ENCODE measurements at places on chromosomes 13 and 19.

DNA sequence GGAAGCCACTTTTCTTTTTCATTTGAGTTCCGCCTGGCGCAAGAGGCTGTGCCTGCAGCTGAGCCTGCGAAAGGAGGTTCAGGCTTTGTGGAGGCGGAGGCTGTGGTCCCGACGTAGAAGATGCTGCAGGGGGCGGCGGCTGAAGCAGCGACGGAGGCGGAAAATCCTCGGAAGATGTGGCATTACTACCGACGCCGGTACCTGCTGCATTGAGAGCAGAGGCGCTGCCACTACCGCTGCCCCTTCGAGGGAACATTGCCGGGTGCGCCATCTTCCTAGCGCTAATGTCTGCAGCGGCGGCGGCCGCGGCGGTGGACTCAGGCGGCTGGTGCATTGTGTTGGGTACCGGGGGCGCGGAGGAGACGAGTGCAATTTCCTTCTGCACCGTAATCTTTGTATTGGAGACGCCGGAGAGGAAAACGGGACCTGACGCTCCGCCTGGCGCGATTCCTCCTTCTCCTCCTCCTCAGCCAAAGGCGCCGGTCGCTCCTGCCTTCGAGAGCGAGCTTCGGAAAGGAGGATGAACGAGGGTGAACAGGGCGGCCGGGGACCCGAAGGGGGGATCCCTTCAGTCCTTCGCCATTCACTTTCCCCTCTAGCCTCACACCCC is at the start of gene TSC22D1:
Gene TSC22D1, minus strand, starts transcription at position 590 of the 610 bp plus-strand sequence. Its CDS starts 256 bp downstream, at position 334.
- peak; percentile 56 for DNase-seq

- no peak for DNase-seq
These were observed 13.0 kb downstream of the ZBTB7A start for GRCh38 chr19:4053423-4054324.

- DNase-seq, result no peak
These were observed 219.2 kb upstream of the IRS2 start for GRCh38 chr13:110005563-110005962.

DNA sequence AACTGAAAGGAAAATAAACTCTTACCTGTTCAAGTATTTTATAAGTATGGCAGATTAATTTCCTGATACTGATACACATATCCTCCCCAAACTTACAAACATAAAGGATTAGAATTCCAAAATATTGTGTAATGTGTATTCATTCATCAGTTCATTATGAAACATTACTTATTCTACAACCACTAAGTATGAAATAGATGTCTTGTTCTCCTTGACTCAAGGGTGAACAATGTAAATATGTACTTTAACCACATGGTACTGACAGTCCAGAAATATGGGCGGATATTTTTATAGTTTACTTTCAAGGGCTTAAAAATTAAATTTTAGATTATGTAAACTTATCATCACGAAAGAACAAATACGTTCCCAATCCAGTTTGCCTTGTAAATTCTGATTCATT is 334.0 kb downstream of the LIG4 start:
- peak; percentile 91 for DNase-seq

DNA sequence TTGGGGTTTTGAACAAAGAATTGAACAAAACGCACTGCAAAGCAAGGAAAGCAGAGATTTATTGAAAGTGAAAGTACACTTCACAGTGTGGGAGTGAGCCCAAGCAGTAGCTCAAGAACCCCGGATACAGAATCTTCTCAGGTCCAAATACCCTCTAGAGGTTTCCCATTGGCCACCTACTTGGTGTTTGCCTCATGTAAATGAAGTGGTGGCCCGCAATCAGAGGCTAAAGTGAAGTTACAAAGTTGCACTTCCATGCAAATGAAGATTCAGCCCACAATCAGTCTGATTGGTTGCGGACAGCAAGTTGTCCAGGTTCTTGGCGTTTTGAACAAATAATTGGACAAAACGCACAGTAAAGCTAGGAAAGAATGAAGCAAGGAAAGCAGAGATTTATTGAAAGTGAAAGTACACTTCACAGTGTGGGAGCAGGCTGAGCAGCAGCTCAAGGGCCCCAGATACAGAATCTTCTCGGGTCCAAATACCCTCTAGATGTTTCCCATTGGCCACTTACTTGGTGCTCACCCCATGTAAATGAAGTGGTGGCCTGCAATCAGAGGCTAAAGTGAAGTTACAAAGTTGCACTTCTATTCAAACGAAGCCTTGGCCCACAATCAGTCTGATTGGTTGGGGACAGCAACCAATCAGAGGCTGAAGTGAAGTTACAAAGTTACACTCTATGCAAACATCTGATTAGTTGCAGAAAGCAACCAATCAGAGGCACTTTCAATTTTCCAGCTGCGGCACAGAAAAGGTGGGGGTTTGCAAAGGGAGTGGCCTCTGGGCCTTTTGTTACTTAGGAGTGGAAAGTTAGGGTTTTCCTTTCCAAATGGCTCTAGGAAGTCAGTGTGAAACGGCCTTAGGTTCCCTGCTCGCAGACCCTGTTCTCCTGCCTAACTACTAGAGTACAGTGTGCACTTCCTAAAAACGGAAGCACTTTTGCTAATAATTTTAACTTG is 4.8 kb upstream of the TM9SF2 start:
- peak; percentile 50 for DNase-seq

DNA sequence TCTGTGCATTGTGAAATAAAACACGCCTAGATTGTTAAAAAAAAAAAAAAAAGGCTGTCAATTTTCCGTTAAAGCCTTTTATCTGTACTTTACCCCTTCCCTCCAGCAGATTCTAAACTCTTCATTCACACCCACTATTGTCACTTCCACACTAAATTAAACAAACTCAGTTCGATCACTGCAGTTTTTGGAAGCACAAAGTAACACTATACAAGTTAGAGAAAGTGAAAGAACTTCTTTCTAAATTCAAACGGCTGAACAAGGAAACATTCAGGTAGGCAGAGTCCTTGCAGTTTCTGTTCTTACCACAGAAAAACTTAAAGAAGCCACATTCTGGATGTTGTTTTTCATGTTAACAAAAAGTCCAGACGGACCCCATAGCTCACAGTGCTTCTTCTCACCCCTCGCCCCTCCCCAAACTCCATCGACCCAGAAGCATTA is 27.5 kb upstream of the UBE2L5 start:
- no peak for DNase-seq

- DNase-seq, result peak; percentile 45
These were observed 224.7 kb downstream of the DCT start for GRCh38 chr13:94254737-94255136.

GRCh38 chr19:5933391-5934068 is 19.5 kb downstream of the CAPS start:
- DNase-seq, result no peak

DNA sequence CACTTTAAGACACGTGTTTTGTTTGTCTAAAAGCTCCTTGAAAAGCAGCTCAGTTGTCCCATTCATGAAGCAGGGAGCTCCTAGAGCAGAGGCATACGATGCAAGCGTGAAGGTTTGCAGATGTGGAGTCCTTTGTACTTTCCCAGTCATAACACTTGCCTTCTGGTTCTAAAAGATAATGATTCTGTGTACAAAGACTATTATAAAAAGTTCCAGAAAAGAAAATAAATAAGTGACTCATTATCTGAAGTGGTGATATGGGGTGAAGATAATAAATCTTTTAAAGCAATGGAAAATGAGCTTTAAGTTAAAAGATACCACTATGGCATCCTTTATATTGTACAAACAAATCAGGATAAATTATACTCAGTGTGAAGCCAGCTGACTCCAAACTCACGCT is 569.9 kb downstream of the MYO16 start:
- DNase-seq, result no peak

GRCh38 chr19:55546822-55547614 is 1.7 kb upstream of the SBK3 start:
- no peak for DNase-seq

GRCh38 chr13:110455941-110456340 is 105.6 kb downstream of the RAB20 start:
- DNase-seq, result peak; percentile 22

DNA sequence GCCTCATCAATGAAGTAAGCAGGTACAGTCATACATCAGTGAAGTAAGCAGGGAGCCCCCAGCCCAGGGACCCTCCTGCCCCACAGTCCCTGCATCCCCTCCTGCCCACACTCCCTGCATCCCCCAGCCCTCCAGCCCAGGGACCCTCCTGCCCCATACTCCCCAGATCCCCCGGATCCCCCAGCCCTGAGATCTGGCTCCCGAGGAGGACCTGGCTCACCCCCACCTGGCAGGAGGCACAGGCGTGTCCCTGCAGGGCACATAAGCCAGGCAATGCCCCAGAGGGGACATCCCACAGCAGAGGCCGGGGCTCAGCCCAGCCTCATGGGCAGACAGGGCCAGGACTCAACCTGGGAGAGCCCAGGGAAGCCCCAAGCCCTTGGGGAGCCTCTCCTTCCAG is 53.6 kb upstream of the TPM4 start:
- DNase-seq, result no peak

- DNase-seq, result no peak
These were observed 21.6 kb downstream of the FAM124A start for GRCh38 chr13:51243832-51244231.

GRCh38 chr13:78323040-78323439 is 280.3 kb downstream of the POU4F1 start:
- DNase-seq, result no peak

- DNase-seq, result peak; percentile 80
These were observed 693 bp upstream of the TMED1 start for GRCh38 chr19:10836479-10837330.

DNA sequence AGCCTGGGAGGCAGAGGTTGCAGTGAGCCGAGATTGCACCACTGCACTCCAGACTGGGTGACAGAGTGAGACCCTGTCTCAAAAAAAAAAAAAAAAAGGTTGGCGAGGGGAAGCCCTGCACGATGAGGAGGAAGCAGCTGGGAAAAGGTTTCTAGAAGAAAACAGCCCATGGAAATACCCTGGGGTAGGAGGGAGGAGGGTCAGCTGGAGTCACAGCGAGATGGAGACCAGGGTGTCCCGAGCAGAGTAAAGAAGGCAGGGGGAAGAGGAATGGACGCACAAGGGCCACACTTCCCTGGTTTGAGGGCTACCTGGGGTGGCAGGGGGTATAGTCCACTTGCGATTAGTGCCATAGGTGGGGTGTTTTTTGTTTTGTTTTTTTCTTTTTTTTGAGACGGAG is 6.4 kb downstream of the KANK3 start:
- DNase-seq, result no peak

DNA sequence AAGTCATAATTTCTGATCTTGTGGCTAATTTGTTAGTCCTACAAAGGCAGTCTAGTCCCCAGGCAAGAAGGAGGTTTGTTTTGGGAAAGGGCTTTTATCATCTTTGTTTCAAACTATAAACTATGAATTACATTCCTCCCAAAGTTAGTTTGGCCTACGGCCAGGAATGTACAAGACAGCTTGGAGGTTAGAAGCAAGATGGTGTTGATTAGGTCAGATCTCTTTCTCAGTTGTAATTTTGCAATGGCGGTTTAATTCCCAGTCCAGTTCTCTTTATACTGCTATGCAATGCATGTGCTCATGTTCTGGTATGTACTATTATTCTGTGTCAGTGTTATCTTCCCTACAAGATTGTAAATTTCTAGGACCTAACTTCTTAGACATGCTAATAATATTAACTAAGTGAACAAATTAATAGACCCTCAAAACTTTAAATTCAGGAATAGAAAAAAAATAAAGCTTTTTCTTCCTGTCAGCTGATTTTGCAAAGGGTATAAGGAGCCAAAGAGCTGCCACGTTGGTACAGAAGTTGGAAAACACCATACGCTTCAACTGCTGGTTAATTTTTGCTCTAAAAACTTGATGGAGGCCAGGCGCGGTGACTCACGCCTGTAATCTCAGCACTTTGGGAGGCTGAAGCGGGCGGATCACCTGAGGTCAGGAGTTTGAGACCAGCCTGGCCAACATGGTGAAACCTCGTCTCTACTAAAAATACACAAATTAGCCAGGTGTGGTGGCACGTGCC is 1.3 kb upstream of the DNAJC15 start:
- no peak for DNase-seq

DNA sequence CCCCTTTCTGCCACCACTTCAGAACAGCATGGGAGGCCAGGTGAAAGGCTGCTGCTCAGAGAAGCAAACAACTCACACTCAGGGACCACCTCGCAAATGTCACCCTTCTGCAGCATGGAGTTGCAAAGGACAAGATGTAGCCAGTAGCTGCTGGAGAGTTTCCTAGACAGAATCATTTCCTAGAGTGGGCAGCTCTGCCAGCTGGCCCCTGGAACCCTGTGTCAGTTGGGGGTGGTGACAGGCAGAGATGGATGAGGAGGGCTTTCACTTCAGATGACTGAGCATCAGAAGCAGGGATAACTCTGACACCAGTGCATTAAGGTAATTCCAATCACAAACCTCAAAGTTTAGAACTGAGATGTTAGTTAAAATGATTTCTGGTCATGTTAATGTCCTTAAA is 34.4 kb upstream of the EPHX3 start:
- no peak for DNase-seq

GRCh38 chr13:111183087-111183645 is 68.1 kb downstream of the ARHGEF7 start:
- no peak for DNase-seq

DNA sequence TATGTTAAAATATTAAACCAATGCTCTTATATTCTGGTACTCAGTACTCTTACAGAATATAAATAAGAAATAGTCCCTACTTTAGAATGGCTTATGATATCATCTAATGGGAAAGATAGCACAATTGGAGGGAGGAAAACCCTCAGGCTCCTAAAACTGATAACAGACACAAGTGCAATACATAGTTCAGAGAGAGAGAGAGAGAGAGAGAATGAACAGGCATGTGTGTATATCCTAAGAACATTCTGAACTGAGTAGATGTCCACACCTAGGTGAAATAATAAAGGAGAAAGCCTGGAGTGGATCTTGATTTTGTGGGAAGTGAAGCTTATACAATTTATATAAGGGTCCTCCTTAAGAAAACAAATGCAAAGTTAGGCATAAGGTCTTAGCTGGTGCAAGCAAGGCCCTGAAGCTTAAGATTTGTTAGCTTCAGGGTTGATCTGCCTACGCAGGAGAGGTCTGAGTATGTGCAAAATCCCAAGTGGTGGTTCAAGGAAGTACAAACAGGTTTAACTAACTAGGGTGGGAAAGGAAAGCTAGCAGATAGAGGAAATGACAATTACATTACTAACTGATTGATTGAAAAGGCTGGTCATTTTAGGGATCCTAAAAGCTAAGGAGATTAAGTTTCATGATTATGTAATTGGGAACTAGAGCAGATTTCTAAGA is 53.3 kb downstream of the SOX21 start:
- DNase-seq, result peak; percentile 58

DNA sequence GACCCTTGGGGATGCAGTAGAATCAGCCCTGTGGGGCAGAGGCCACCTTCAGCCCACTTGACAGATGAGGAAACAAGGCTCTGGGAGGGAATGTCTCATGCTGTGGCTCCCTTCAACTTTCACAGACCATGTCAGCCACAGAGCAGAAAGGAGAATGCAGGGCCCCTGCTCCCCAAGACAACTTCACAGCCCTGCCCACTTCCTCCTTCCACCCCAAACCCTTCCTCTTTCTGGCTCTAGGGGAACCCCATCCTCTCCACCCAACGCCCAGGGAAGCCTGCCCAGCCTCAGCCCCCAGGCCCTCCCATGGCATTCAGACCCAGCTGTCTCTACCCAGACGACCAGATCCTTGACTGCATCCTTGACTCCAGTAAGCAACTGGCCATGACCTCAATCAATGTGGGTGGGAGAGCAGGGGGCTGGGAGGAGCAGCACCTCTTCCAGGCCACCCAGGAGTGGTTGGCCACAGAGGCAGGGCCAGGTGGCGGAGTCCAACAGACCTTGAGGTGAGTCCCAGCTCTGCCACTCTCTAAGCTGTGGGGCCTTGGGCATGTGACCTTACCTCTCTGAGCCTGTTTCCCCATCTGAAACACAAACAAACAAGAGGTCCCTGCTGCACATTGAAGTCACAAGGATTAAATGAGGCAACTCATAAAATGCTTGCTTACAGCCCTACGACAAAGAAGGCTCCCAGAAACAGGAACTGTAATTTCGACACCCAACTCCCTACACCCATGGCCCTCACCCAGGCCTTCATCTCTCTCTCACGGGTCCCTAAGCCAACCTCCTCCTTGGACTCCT is 15.8 kb downstream of the DEDD2 start:
- DNase-seq, result no peak

Measured in HCEC 1CT (cell line).